ENCODE measurements at places on chromosomes 12 and 14.

DNA sequence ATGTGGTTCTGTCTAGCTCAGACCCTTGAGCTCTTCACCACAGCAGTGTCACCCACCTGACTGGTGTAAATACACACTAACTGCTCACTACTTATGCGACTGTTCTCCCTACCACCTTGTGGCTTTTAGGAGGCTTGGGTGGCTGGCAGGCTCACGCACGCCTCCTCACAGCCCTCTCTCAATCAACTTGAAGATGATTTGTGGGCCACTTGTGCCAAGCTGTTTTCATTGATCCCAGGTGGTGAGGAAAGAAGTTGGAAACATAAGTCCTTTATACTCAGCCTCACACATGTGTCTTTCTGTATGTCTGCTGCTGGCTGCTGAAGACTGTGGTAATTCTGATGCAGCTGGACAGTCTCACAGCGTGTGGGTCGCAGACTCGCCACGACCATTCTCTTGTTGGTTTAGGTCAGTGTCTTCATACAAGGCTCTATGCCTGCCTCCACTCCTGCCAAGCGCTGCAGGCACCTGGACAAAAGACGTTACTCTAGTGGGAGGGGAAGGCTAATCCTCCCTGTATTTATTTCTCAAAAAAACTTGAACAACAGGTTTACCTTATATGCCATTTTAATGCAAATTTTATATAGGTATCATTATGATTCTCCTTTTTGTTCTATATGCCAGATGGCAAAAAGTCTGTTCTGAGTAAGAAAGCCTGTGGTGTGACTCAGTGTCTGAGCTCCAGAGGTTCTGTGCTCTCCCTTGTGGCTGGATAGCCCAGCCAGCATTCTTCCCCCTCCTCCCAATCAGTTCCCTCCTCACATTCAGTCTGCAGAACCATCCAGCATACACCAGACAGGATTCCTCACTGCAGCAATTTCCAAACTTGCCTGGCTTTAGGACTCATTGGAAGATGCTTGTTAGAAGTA, 115.6 kb downstream of the DIP2B start:
- DNase-seq: no peak

- no peak for DNase-seq
Measured at GRCh38 chr12:102759466-102759865, 157.6 kb downstream of the PAH start.

- no peak for DNase-seq
Measured at GRCh38 chr12:68381476-68382219, 49.5 kb upstream of the MDM1 start.

DNA sequence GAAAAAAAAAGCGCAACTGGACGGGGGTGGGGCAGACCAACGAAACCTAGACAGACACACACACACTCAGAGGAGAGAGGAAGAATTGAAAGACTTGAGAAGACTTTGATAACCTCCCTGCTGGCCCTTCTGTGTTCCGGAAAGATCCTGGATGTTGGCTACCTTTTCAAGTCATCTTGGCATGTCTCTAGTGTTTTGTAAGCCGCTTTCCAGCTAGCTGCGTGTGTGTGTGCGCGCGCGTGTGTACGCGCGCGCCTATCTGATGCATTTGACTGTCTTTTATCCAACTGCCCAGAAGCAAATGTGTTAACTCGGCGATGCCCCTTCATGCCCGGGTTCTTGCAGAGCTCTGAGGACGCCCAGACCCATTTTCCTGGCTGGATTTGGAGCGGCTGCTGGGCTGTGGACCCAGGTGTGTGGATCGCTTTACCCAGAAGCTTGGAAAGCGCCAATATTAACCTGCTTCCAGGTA, 664 bp downstream of the LRFN5 start:
- no peak for DNase-seq

DNA sequence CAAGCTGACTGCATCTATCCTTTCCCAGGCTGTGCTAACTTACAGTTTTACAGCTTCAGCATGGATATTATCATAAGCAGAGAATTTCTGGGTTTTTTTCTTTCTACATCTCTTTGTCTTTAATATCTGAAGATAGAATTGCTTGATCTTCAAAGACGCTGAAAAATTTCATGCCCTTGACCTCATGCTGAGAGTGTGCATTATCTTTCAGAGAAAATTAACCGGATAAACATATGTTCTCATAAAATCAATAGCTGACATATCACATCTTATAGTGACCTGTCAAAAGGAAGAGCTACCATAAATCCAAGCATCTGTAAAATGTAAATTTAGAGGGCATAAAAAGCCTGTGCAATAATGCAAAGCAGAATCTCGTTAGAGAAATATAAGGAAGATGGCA, 1704.1 kb upstream of the FLRT2 start:
- DNase-seq: no peak

DNA sequence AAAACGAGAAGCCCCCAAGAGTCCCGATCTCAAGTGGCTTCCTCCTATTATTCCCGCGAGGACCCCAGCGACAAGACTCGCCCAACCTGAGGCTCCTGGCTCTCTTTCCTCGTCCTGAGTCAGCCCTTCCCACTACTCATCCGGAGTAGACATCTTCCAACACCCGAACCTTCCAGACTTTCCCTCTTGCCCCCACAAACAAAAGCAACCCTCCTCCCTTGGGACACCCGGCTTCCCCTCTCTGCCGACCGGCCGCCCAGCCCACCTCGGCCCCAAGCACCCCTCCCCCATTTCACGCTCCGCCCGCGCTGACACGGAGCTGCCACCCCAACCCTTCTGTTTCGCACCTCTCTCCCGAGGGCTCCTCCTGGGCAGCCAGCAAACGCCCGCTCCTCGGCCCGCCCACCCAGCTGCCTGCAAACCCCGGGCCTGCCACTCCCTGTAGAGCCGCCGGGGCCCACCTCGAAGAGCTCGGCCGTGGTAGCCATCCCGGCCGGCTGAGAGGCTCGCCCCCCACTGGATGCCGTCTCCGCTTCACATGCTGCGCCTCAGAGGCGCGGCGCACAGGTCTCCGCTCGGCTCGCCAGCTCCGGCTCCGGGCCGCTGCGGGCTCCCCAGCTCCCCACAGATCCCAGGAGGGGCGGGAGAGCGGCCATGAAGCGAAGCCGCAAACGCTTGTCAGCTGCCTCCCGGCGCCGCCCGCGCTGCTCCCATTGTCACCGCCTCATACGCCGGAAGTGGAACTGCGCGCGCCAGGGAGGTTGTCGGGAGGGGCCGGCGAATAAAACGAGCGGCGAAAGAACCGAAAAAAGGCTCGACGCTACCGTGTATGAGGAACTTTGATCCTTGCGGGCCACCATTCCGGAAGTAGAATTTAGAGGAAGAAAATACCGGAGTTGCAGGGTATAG, at the start of the genes AP5M1 and EXOC5:
AP5M1 (plus strand) TSS at position 811 of the 909 bp plus-strand sequence. CDS start 344 bp downstream, outside the sequence.
EXOC5 (minus strand) TSS at position 745 of the 909 bp plus-strand sequence; CDS start at position 488, 257 bp downstream.
- DNase-seq: peak; percentile 84

GRCh38 chr14:98477935-98478334, 794.1 kb downstream of the BCL11B start:
- DNase-seq: no peak

DNA sequence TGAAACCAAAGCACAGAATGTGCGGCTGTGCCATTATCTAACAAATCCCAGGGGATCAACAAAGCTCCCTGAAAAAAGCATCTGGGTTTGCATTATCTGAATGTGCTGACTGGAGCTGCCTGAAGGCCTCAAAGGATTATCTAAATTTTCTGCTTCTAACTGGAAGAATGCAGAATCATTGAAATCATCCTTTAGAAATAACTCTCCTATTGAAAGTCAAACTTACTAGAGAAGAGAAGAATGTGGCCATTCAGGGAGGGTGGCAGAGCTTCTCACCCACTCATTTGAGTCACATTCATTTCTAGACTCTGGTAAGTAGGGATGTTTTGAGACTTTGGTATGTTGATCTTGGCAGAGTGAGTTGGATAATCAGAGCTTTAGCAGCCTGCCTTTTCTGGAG, 220.6 kb upstream of the RGS6 start:
- no peak for DNase-seq

DNA sequence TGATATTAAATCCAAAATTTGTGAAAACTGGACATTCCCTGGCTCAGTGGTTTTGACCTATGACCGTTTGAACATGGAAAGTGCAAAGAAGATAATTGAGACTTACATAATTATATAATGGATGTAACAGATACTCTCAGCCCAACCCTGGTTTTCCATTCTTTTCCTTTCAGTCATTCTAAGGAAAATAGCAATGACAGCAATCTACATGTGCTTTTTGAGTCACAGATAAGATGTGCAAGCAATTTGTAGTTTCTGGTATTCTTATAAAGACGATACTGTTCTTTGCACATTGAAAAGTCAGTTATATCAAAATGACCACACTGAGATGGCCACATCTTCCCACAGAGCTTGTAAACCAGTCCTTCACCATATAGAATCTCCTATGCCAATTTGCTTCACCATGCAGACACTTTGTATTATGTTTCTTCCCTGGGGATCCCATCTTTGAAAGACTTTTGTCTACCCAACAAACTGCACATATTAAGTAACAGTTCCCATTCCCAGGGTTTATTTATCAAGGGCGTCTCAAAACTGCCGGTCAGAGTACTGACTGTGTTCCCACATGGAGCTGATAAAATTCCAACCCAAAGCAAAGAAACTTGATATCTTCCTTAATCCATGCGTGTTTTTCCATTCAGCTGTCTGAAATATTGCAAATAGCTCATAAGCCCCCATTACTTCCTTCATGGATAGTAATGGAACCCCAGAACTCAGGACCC, 34.8 kb downstream of the PLXNC1 start:
- no peak for DNase-seq

DNA sequence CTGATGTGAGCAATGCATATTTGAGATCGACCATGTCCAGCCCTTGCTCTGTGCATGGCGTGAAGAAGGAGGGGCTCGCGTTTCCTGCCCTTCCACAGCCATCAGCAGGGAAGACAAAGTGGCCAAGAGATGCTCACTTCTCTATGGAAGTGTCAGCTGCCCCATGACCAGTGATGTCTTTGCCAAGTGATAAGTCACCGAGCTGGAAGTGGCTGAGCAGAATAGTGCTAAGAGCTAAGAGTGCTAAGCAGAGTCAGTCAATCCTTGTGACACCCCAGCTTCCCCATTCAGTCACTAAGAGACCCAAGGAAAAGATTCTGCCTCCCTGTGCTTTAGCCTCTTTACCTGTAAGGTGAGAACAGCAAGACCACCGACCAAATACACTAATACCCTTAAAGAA, 50.5 kb upstream of the CEP83 start:
- DNase-seq: no peak

- DNase-seq: no peak
Measured at GRCh38 chr14:92987148-92987570, 64.2 kb downstream of the CHGA start.

DNA sequence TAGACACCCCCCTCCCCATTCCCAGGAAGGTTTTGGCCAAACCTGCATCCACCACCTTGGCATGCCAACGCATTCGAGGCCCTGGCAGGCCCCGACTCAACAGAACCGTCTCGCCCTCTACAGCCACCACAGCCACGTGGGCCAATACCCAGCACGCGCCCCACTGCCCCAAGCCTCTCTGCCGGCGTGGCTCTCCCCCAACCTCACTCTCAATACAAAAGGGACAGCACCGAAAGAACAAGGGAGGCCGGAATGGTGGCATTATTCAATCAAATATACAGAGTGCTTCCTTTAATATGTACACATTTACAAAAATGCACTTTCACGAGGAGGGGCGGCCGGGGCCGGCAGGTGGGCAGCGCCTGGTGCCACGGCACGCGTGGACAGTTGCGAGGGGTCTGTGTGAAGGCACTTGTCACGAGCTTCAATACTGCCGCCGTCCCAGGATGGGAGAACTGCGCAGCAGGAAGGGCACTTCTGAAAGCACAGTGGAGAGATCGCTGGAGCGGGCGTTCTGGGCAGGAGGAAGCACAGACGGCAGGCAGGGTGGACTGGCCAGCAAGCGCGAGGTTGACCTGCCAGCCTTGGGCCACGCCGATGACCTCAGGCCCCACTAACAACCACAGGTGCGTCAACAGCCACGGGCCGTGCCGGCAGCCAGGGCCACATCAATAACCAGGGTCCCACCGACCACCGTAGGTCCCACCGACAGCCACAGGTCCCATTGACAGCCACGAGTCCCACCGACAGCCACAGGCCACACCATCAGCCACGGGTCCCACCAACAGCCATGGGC, 26.9 kb downstream of the JAG2 start:
- DNase-seq: no peak

DNA sequence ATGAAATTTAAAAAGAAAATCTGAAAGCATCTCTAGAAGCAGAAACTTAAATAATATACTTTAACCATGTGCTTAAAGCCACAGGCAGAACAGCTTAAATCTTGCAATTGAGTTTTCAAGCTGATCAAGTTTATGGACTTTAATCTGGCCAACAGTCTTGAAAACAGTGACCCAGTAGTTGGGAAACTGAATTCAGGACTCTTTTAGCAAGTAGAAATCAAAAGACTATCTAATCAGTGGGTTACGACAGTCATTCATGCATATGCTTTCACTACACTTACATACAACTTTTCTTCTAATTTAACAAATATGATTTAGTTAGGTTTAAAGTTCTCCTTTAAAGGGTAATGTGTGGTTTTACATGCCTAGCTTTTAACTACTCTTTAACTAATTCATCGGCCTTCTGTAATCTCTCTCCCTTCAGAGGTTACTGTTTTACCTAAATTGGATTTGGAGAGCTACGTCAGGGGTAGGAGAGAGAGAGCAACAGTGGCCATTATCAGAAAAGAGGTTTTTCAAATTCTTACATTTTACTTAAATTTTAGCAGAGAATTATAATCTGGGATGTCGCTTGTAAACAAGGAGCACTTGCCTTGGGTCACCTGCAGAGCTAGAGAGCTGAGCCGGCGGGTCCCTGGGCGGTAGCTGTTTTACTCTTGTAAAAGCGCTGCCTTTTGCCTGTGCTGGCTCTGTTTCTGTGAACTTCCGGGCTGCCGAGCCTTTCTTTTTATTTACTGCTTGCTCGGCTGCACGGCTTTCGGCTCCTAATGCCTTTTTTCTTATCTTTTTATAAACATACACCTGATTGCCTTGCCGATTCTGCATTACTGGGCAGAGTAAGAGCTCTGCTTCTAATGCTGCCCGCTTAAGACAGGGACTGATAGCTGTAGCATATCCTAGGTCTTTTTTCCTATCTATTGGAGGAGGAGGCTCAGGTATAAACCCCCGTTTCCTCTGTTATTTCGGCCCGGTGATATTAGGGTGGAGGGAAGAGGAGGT, 17.4 kb upstream of the LYZ start:
- no peak for DNase-seq

DNA sequence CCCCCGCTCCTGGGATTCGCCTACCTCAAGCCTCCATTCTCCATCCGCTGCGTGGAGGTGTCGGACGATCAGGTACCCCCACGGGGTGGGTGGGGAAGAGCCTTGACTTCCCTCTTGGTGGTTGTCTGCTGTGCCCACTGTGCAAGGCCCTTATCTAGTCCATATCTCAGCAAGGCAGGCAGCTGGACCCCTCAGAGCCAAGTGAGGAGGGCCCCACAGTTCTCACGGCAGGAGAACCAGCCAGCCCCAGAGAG, 39.9 kb downstream of the MMAB start:
- DNase-seq: no peak
